ENCODE measurements at places on chromosomes 1 and 21. TPM values are rescaled to one million over a fixed set of nuclear protein-coding genes. Genes with fewer than 3 reads are reported as not detected.

PROX1 gene
- under 0.01 TPM for total RNA-seq

TTC22 gene
- not detected for total RNA-seq

S100B gene
- not detected for total RNA-seq

STYXL2 gene
- not detected for total RNA-seq

LHX8 gene
- total RNA-seq, result not detected

KLHDC7A gene
- not detected for total RNA-seq

LY9 gene
- total RNA-seq, result not detected

KCND3 gene
- 0.25 TPM for total RNA-seq

RPTN gene
- total RNA-seq, result not detected

YOD1 gene
- 9.1 TPM for total RNA-seq

DIRAS3 gene
- total RNA-seq, result 3.0 TPM

ZNF648 gene
- total RNA-seq, result not detected

RNU1-1 gene
- total RNA-seq, result under 0.01 TPM

CYP4Z1 gene
- total RNA-seq, result not detected

KCNN3 gene
- under 0.01 TPM for total RNA-seq

ACTL8 gene
- total RNA-seq, result 0.12 TPM

AADACL3 gene
- not detected for total RNA-seq

HRNR gene
- not detected for total RNA-seq

C8A gene
- not detected for total RNA-seq

PTCH2 gene
- total RNA-seq, result 0.22 TPM

CD1E gene
- not detected for total RNA-seq

HEATR1 gene
- 34.9 TPM for total RNA-seq

KRTAP12-1 gene
- total RNA-seq, result not detected

ESPN gene
- 0.62 TPM for total RNA-seq

YARS1 gene
- 234 TPM for total RNA-seq

LCE3D gene
- total RNA-seq, result not detected

TNFRSF14 gene
- total RNA-seq, result 35.4 TPM

CACNA1S gene
- total RNA-seq, result not detected

LRRC8D gene
- 11.8 TPM for total RNA-seq

MYOG gene
- not detected for total RNA-seq

ADAMTS4 gene
- 37.3 TPM for total RNA-seq

COL24A1 gene
- total RNA-seq, result 1.3 TPM

UHMK1 gene
- total RNA-seq, result 130 TPM

KCNA3 gene
- total RNA-seq, result 1.6 TPM

TRIM58 gene
- total RNA-seq, result 0.66 TPM

PTPRC gene
- not detected for total RNA-seq

KCNE2 gene
- not detected for total RNA-seq

SAMSN1 gene
- not detected for total RNA-seq

TSPEAR gene
- total RNA-seq, result not detected

TMEM269 gene
- total RNA-seq, result 0.12 TPM

OR2AK2 gene
- total RNA-seq, result 0.25 TPM

CTH gene
- 4.9 TPM for total RNA-seq

FASLG gene
- total RNA-seq, result not detected

ORC1 gene
- total RNA-seq, result 3.4 TPM

SLC30A10 gene
- not detected for total RNA-seq

SPRR2G gene
- not detected for total RNA-seq

RAB3B gene
- total RNA-seq, result 24.7 TPM

KCNAB2 gene
- 4.4 TPM for total RNA-seq

TNFRSF9 gene
- under 0.01 TPM for total RNA-seq

Data from uterine smooth muscle cell (primary cell).